ENCODE measurements at places on chromosomes 6 and 20. TPM values are rescaled to one million over a fixed set of nuclear protein-coding genes. Genes with fewer than 3 reads are reported as not detected.

DNA sequence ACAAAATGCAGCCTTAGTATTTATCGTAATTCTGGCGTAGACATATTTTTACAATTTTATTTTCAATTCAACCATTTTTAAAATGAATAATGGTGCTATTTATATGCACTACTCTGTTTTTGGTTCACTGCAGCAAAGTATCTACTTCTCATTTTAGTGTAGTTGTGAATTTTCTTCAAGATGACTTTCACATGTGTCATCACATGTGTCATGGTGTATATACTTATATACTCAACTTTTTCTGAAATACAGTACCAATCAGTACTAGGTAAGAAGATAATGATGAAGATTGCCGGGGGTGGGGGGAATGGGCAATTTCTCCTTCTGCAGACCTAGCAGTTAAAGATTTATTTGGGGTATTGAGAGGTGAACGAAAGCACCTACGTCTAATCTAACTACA lies 634.5 kb downstream of the PHF3 start:
- DNase-seq: no peak

- DNase-seq: no peak
Observed at GRCh38 chr20:5770231-5770986, 20.2 kb downstream of the SHLD1 start.

DNA sequence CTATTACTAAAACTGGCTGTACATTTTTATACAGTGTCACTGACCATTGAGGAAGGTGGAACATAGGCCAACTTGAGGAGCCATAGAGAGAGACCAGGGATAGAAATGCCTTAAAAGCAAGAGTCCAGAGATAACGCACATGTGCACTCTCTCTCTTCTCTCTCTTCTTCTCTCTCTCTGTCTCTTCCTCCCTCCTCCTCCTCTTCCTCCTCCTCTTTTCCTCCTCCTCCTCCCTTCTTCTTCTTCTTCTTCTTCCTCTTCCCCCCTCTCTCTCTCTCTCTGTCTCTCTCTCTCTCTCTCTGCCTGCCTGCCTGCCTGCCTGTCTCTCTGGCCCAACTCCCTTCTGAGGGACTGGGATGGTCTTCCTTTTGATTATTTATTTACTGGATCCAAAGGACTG lies 16.3 kb upstream of the ADIG start:
- DNase-seq: no peak

- DNase-seq: no peak
Observed at GRCh38 chr6:120576061-120576460, 758.2 kb downstream of the TBC1D32 start.

GRCh38 chr20:4666001-4666479 lies 55.7 kb upstream of the PRND start:
- no peak for DNase-seq

DNA sequence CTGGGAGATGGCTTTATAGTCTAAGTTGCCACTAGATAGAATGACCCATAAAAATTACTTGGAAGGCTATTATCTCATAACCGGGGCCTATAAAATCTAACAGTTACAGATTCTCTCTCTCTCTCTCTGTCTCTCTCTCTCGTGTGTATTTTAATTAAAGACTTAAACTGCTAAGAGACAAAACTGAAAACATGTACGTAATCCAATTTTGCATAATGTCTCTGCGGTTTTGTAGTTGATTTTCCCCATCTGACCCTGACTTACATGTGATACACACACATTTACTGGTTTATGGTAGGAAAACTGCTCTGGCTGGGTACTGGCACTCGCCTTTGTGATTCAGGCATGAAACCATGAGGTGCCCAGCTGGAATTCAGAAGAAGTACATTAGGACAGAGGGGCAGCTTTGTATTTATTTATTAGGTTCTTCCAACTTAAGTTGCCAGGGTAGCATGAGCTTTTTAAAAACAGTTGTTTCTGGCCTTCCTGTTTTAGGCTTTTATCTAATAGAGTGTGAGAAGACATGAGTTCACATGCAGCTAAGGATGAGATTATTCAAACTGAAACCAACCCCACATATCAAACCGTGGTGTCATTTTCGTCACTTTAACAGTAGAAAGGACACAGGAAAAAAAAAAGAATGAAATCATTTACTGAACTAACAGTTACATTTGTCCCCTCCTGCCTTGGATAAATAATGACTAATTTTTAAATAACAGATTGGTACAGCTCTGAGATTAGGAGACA lies 182.5 kb downstream of the GMPR start:
- DNase-seq: peak; percentile 77

DNA sequence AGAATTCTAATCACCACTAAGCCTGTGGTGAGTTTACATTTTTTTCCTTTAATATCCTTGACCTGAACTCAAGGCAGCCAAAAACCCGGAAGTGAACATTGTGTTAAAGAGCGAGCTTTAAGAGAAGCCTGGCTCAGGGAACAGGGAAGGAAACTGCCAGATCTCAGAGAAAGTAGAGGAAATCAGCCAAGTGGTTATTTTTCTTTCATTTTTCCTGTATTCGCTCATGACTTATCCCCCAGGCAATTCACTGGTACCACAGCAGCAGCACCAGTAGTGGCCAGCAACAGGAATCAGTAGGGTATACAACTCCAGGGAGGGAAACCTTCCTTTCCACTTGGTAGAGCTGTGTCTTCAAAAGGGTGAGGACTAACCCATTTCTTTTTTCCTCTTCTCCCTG lies 89.6 kb upstream of the HMGCLL1 start:
- peak; percentile 22 for DNase-seq

- no peak for DNase-seq
Observed at GRCh38 chr6:143375022-143375585, 75.4 kb downstream of the ADAT2 start.

- DNase-seq: no peak
Observed at GRCh38 chr6:8608737-8609136, 173.4 kb upstream of the SLC35B3 start.

GRCh38 chr6:147132889-147133288 lies 71.3 kb upstream of the STXBP5 start:
- no peak for DNase-seq

DNA sequence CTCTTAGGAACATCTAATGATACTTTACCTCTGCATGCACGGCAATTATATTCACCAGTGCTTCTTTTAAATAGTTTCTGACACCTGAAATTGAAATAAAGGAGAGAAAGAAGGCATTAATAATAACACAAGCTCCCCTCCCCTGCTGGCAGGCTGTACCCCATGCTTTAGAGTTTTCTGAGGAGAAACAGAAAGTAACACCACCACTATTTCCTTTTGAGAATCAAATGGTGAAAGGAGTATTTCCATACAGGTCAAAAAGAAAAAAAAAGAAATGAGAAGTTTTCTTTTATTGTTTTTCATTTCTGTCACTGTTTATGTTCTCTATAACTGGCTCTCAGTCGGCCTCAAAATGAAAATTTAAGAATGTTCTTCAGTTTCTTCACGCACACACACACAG lies 108.1 kb downstream of the IRF4 start:
- DNase-seq: no peak

DNA sequence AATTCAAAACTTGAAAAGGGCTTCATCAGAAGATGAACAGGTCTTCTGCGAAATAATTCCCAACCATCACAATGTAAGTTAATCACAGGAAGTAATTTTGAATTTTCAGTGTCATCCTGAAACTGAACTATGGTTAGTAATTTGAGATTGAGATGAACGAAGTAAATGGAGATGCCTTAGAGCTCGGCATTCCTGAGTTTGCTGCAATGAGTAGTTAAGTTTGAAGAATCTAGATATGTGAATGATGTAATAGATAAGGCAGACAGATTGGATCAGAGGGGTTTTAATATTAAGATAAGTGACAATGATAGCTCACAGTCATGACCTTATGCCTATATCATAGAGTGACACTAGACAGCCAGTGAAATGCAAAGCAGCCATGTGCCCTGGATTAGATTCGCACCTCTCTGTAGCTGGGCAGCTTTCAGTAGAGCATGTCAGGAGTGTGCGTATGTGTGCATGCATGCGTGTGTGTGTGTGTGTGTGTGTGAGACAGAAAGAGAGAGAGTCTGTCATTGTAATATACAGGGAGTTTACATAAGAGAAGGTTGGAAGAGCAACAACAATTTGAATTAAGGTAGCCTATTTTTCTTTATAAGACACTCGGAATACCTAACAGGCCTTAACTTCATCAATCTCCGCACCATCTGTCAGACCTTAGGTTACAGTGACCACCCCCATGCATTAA lies 233.0 kb downstream of the GMPR start:
- no peak for DNase-seq

GRCh38 chr6:42251911-42252637 lies 34.4 kb upstream of the MRPS10 start:
- DNase-seq: peak; percentile 94

DNA sequence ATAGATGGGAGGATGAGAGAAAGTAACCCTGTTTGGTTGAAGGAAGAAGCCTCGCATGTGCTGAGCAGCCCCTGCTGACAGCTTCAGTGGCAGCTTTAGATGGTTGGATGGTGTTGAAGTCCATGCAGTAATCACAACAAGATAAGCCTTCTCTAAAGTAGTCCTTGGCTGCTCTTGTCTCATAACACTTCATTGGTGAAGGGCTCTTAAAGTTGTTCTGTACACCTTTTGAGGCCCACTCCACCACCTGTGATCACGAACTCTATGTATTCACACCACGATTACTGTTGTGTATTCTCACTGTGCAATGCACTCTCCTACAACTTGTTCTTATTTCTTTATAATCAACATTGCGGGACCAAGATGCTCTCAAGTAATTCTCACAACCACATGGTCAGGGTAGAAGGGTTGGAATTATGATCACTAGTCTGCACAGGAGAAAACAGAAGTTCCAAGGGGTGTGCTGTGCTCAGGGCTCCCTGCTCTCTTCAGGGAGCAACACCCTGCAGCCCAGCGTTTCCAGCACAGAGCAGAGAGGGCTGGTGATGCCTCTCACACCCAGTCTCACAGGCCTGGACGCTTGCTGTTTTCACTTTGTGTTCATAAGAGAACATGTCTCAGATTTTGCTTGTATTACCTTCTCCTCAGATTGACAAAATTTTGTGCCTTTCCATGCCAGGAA lies 294.4 kb downstream of the SMOC2 start:
- DNase-seq: no peak

GRCh38 chr6:24432611-24433010 lies 29.9 kb downstream of the MRS2 start:
- no peak for DNase-seq

GRCh38 chr6:27816906-27817305 lies 95.3 kb downstream of the OR2B2 start:
- DNase-seq: no peak

DNA sequence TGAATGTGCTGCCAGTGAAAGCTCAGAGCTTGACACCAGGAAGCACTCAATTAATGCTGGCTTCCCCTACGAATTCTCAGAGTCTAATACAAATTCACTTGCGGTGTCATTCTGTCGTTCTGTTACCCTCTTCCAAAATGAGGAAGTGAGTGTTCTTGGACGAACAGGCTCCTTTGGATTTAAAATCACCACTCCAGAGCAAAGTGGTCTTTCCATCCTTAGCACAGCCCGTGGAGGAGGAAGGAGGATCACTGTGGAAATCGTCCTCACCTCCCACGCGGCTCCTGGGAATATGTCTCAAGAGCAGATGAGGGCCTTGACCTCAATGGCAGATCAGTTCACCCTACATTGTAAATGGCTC lies 41.7 kb downstream of the RIOK1 start:
- no peak for DNase-seq

GRCh38 chr6:29506446-29507067 lies 18.8 kb upstream of the MAS1L start:
- no peak for DNase-seq

- DNase-seq: no peak
Observed at GRCh38 chr6:16925461-16925860, 164.2 kb upstream of the ATXN1 start.

DNA sequence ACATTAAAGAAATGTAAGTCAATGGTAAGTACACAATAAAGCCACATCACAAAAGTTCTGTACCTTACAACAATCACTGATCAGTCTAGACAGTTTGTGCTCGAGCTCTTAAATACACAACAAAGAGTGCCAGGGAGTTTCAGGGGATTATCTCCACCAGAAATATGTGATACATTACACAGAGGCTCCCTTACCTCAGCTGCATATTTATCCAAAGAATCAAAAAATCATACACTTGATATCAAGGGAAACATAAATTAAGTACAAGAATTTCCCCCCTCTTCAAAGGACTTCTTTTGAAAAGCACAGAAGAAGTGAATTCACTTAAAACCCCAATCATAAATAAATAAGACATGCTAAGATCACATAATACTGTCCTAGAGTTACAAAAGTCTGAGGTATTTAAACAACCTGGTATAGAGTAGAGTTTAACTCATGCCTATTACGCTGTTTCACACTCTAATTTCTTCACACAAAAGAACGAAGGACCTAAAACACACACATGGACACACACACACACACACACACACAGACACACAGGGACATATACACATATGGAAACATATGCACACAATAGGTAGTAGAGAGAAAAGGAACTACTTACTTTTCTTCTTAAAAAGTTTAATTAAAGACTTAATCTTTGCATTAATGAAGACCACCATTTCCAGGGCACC lies 528 bp downstream of the NHSL1 start:
- no peak for DNase-seq

DNA sequence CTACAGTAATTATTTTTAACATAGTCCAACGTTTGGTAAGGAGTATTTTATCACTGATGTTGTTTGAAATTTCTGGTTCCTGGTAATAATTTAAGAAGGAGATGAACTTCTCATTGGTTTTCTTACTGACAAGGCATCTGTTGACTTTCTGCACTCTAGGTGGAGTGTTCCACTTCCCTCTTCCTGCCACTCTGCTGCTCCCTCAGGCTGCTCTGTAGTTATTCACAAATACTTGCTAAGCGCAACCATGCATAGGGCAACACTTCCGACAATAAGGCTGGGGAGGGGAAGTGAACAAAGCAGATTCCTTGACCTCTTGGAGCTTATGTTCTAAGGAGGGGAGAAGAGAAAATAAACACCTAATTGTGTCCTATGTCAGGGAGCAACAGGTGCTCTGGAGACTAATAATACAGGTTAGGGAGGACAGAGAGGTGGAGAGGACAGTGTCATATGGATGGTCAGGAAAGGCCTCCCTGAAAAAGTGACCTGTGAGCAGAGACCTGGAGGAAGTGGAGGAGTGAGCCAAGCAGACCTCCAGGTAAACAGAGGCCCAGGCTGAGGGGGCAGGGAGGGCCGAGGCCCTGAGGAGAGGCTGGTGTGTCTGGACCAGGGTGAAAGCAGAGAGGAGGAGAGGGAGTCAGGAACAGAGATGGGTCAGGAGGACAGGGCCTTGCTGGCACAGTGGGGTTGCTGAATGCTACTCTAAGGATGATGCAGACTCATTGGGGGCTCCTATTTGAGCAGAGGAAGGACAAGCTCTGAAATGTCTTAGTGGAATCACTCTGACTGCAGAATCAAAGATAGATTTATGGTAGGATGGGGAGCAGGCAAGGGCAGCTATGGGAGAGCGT lies 134.8 kb upstream of the SLC24A3 start:
- no peak for DNase-seq

GRCh38 chr6:100269189-100269588 lies 195.5 kb downstream of the SIM1 start:
- DNase-seq: no peak

Gene SLC25A27
- 20.7 TPM for total RNA-seq

Gene COL19A1
- 2.3 TPM for total RNA-seq

Gene SESN1
- total RNA-seq: 55.1 TPM

Gene FAM83C
- total RNA-seq: 7.7 TPM

Gene CST3
- 69.7 TPM for total RNA-seq

Gene KIF6
- 0.79 TPM for total RNA-seq

Gene UBE2V1
- 60.0 TPM for total RNA-seq

Gene LTA
- total RNA-seq: not detected

Gene GSTA1
- total RNA-seq: not detected

Gene IRF4
- 6.2 TPM for total RNA-seq

Gene HUS1B
- total RNA-seq: 1.1 TPM

Data from skin of body (tissue), 3 donors.